Fibroblast of skin of scalp (primary cell): ENCODE measurements at places on chromosomes 5 and 9.

DNA sequence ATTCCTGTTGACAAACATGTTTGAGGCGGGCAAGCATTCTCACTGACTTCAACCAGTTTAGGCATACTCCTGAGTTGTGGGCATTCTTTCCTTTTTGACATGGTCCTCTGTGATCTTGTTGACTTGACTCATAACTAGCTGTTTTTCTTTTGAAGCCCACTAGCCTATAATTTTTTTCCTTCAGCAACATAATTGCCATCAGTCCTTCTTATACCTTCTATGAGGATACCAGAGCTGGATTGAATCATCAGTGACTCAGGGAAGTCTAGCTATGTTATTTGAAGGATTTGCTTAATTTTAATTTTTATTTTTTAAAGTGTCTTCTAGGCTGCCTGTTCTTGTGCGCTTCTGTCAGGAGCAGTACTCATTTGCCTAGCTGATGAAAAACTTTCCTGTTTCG lies 259.5 kb downstream of the NR3C1 start:
- DNase-seq = peak; percentile 63

GRCh38 chr9:95808011-95808410 lies 67.5 kb upstream of the ERCC6L2 start:
- DNase-seq = peak; percentile 63

DNA sequence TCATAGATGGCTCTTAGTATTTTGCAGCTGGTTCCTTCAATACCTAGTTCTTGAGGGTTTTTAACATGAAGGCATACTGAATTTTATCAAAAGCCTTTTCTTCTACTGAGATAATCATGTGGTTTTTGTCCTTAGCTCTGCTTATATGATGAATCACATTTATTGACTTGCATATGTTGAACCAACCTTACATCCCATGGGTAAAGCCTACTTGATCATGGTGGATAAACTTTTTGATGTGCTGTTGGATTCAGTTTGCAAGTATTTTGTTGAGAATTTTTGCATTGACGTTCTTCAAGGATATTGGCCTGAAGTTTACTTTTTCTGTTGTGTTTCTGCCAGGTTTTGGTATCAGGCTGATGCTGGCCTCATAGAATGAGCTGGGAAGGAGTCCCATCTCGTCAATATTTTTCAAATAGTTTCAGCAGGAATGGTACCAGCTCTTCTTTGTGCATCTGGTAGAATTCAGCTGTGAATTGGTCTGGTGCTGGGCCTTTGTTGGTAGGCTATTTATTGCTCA lies 49.7 kb downstream of the YIPF5 start:
- no peak for DNase-seq

DNA sequence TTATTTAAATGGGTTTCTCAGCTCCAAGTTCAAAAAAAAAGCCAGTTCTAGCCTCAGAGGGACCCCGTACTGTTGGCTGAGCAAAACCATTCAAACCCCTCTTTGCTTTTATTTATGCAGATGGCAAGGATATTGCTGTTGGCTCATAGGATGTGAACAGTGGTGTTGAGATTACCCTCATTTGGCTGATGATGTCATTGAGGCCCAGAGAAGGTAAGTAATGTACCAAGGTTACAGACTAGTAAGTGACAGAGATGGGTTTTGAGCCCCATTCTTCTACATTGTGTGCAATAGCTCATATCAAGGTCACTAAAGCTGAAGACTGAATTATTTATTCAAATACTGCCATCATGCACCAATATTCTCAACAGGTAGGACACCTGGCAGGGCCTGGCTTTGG lies 122.2 kb upstream of the PCA3 start:
- DNase-seq = no peak

DNA sequence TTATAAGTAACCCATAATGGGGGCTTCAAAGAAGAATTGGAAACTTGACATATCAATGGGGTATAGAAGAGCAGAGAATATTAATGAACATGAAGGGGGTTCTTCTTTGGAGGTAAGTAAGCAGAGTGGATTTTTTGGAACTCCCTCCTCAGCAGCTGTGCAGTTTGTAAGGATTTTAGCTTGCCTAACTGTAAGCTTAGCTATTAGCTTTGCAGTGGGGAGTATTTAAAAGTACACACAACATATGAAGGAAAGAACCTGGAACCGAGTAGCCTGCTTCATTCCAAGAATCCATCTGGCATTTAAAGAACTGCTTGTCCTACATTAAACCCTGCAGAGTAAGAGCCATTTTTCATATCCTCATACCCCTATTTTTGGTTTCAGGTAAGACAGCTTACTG lies 2.2 kb upstream of the PBX3 start:
- DNase-seq = no peak

DNA sequence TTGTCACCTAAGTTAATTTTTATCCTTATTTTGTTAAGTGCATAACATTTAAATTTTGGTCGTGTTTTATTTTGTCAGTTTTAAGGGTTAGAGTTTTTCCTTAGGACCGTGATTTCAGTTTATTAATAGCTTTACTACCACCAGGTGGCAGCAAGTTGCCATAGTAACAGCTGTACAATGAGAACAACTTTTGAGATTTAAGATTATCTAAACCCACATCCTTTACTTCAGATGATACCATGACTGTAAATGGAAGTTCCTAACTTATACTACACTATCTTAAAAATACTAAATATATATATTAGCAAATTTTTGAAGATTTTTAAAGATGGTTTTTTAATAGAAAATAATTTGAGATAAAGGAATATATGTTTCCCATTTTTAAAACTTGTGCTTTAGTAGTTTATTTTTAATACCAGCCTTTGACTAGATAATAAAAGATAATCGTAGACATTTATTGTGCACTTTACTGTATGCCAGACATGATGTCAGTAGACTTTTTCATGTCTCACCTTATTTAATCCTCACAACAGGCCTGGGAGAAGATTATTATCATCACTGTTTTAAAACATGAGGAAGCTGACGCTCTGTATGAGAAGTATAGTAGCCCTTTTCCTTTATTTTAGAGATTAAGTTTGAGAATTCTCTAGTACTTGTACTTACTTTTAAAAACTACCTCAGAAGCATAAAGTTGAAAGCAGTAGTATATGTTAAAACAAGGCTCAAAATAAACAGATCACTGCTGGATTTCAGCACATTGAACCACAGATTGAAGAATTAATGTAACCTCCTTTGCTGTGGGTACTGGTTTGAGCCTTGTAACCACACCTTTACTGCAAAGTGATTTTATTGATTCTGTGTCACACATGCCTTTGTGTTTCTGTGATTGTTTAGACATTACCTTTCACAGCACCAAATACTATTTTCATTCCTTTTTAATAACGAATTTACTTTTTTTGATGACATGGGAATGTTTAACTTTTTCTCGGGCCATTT lies 27.5 kb downstream of the SREK1 start:
- DNase-seq = peak; percentile 56

DNA sequence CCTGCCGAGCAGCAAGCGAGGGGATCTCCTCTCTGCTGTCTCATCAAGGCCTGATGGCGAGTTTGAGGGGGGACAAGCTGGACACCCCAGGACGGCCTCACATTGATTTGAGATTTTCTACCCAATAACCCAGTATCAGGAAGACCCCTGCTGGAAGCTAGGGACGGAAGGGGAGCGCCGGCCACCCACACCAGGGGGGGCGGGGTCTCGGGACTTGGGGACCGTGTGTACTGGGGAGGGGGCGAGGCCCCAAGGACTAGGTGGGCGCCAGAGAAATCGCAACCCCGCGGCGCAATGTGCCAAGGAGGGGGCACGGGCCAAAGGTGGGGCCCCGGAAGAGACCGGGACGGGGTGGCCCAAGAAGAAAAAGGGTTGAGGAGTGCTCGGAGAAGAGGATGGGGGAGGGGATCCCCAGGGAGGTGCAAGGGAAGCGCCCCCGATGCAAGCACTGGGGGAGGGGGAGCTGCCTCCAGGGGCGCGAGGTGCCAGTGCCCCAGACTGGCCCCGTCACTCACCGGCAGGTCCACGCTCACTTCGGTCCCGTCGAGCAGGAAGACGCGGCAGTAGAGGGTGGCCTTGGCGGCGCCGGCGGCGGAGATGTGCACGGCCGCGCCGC lies 1.1 kb downstream of the EPB41L4B start:
- no peak for DNase-seq

GRCh38 chr5:71862507-71863060 lies 143.5 kb downstream of the CARTPT start:
- DNase-seq = peak; percentile 34

DNA sequence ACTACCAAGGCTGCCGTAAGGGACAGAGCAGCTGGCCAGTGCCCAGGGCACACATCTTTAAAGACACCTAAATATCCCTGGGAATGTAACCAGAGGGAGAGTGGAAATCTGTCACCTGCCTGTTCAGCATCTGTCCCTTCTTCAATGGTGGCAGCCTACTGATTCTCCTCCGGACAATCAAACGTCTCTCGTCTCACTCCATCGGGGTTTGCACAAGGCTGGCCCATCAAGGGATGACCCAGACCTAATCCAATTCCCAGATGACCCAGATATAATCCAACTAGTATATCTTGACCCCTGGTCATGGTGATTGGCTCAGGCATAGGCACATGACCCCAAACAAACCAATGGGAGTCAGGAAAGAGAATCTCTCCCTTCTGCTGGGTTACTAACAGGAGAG lies 93.5 kb downstream of the HRH2 start:
- no peak for DNase-seq

DNA sequence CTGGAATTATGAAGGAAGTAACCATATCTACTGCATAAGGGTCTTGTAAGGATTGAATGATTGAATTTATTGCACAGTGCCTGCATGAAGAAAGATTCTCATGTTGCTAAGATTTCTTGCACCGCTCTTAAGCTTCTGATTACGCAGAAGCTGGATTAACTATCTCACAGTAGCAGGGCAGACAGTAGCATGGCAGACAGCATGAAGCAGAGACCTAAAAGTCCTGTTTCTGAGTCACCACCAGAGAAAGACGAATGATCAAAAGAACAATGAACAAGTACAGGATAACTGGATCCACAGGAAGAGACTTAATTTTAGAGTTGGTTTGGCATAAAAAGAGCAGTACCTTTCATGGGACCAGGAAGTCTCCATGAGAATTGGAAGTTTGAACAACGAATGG lies 142.4 kb downstream of the MAPKAP1 start:
- no peak for DNase-seq

DNA sequence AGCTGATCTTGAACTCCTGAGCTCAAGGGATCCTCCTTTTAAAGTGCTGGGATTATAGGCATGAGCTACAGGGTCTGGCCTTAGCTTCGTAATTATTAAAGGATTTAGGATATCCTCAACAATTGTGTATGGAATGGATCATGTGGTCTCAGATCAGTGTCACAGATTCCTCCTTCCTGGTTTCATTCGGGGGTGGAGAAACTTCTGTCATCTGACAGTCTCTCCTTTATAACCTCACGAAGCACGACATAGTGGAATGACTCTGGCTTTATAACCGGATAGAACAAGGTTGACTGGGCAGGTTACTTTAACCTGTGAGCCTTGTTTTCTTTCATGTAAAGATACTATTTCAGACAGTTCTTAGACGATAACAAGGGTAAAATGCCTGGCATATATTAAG lies 4.4 kb upstream of the GNG10 start:
- no peak for DNase-seq

DNA sequence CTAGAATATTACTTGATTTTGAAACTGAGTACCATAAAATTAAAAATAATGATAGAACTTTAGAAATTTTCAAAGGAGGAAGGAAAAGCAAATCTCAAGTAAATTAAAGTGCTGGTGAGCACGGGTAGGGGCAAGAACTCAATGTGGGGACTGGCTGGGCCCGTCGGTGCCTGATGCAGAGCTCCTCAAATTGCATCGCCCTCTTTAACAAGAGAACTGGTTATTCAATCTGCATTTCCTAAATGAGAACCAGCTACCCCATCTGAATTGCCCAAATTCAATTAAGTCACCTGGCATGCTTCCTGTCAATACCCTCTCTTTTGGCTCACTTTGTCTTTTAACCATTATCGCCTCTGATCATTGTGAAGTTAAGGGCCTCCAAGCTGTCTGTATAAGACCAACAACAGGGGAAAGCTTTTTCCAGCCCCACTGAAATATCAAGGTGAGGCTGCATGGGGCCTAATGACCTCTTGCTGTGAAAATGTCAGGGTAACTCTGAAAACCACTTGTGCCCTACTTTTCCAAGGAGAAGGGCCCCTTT lies 316.7 kb downstream of the SLIT3 start:
- no peak for DNase-seq

GRCh38 chr5:160152287-160152686 lies 33.0 kb upstream of the PWWP2A start:
- DNase-seq = no peak

GRCh38 chr5:158769696-158770095 lies 330.0 kb downstream of the EBF1 start:
- peak; percentile 92 for DNase-seq

DNA sequence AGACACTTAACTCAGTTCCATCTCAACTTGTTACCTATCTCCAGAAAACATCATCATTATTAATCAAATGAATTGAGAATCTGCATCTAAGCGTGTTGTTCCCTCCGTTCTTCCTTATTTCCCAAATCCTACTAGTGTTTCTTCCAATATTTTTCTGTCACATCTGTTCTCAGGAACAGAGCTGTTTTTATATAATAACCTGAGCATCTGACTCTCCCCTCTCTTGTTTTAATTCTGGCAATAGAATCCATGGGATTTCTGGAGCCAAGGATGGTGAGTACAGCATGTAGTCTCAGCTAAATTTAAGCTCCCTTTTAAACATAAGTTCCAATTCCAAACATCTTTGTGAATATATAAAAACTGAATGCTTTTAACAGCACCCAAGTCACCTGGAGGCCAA lies 558.3 kb downstream of the DTWD2 start:
- DNase-seq = no peak

DNA sequence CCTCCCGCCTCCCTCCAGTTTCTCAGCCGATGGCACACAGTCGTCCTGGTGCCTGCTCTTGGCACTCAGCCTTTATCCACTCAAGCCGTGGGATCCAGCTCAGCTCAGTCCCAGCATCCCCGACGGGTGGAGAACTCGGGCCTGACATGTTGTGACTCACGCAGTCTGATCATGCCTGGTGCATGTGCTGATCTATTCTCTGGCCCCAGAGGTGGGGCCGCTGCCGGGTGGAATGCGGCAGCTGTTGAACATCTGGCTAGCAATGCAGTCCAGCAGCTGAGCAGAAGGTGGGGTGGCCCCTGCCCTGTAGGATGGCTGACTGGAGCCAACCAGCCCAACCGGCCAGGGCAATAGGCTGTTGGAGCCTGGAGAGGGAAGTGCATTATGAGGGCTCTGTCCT lies 1.7 kb upstream of the AIF1L start:
- peak; percentile 73 for DNase-seq

- peak; percentile 4 for DNase-seq
These were observed 902 bp downstream of the HABP4 start for GRCh38 chr9:96450613-96451528.

GRCh38 chr5:31415009-31415923 lies 116.6 kb downstream of the DROSHA start:
- peak; percentile 23 for DNase-seq

- peak; percentile 83 for DNase-seq
These were observed 24.6 kb downstream of the NR2F1 start for GRCh38 chr5:93607367-93608258.
